ENCODE measurements at places on chromosomes 3 and 15. TPM values are rescaled to one million over a fixed set of nuclear protein-coding genes. Genes with fewer than 3 reads are reported as not detected.

RHCG gene
- not detected for total RNA-seq

ONECUT1 gene
- not detected for total RNA-seq

AGBL1 gene
- not detected for total RNA-seq

RBP2 gene
- total RNA-seq = not detected

SLC30A4 gene
- total RNA-seq = 5.3 TPM

GATM gene
- 0.32 TPM for total RNA-seq

PLEKHO2 gene
- total RNA-seq = 25.2 TPM

KCNAB1 gene
- total RNA-seq = 2.0 TPM
